ENCODE measurements at places on chromosomes 2 and 18. TPM values are rescaled to one million over a fixed set of nuclear protein-coding genes. Genes with fewer than 3 reads are reported as not detected.

- DNase-seq = no peak
These were observed 200.1 kb downstream of the NDUFA10 start for GRCh38 chr2:239824866-239825704.

GRCh38 chr2:6934758-6935651, 17.8 kb downstream of the RNF144A start:
- DNase-seq = no peak

The ZNF236 gene
- 2.5 TPM for total RNA-seq

The CCT7 gene
- 695 TPM for total RNA-seq

The NEU2 gene
- not detected for total RNA-seq

The ERBB4 gene
- 0.06 TPM for total RNA-seq

Measured in Daoy (cell line).